ENCODE measurements at places on chromosomes 12 and 14.
A peak's percentile ranks its signal among the peaks of the same experiment; 100 is the strongest.

DNA sequence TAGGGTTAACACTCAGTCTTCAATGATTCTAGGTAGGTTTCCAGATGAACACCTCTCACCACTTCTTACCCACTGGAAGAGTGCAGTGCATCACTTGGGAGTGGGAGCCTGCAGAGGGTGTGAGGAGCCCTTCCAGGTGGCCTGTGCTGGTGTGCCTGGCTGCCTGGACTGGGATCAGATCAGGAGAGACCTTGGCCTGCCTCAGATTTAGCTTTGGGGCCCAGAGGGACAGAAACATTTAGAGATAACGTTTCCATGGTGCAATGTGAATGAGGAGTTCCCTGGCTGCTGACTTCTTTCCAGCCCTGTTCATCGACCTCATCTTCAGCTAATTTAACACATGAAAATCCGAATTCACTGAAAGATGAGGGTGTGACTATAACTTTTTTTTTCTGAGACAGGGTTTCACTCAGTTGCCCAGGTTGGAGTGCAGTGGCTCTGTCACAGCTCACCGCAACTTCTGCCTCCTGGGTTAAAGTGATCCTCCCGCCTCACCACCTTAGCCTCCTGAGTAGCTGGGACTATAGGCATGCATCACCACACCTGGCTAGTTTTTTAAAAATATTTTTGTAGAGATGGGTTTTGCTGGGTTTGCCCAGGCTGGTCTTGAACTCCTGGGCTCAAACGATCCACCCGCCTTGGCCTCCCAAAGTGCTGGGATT, 53.6 kb downstream of the SUSD6 start:
- DNase-seq = no peak

GRCh38 chr12:89936631-89937030, 228.0 kb upstream of the ATP2B1 start:
- DNase-seq = no peak

DNA sequence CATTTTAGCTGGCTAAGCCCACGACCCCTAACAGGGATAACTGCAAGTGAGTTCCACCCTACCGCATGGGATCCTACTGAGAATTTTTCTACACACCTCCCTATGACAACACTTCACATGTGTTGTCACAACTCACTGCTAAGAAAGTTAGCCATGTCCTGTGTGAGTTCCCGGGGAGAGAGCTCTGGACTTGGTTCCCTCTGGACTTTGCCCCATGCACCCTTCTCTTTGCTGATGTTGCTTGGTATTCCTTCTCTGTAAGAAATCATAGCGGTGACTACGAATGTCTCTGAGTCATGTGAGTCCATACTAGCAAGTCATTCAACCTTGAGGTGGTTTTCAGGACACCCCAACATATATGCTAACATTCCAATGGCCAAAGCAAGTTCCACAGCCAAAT, 9.5 kb upstream of the CDKN3 start:
- DNase-seq = no peak

DNA sequence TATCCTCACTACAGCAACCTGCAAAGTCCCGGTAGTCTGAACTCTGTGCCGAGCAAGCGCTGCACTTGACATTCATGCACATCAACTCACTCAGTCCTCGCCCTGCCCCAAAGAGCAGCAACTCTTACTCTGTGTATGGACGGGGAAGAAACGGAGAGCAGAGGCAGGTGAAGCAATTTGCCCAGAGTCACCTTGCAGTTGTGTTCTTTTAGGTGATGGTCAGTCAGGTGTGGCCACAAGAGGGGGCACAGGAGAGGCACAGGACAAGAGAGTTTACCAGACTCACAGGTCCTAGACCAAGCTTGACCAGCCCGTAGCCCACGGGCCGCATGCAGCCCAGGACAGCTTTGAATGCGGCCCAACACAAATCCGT, 39.1 kb downstream of the TSPAN11 start:
- DNase-seq = no peak

- no peak for DNase-seq
Observed at GRCh38 chr14:94677213-94677612, 65.0 kb downstream of the SERPINA3 start.

DNA sequence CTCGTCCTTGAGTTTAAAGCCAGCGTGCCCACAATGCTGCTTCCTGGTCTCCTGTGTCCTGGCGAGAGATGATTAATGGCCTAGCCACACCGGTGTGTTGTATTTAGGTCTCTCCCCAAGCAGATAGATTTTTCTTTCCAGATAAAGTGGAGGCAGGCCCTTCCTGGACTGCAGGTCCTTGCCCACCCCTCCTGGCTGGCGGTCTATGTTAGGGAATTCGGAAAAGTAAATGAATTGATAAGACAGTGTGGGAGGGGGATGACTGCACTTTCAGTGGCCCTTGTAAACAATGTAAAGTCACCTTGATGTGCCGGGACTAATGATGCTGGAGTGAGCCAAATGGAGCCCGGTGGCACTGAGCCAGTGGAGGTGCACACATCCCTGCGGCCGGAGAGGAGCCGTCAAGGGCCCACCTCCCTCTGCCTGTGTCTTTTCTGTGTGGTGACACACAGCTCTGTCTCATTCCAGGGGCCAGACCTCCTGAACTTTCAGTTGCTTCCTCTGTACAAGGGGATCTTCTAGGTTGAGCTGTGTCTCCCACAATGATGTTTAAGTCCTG, 70.6 kb upstream of the ESRRB start:
- DNase-seq = no peak

DNA sequence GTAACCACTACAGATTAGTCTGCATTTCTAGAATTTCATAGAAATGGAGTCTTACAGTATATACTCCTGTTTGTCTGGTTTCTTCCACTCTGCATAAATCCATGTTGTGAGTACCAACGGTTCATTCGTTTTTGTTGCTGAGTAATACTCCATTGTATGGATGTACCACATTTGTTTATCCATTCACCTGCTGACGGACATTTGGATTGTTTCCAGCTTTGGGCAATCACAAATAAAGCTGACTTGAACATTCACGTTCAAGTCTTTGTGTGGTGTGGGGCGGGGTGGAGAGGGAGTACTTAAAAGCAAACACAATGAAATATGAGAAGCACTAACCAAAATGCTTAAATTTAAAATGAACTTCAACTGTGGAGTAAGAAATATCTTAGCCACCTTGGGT, 7.1 kb downstream of the HECTD4 start:
- DNase-seq = no peak

DNA sequence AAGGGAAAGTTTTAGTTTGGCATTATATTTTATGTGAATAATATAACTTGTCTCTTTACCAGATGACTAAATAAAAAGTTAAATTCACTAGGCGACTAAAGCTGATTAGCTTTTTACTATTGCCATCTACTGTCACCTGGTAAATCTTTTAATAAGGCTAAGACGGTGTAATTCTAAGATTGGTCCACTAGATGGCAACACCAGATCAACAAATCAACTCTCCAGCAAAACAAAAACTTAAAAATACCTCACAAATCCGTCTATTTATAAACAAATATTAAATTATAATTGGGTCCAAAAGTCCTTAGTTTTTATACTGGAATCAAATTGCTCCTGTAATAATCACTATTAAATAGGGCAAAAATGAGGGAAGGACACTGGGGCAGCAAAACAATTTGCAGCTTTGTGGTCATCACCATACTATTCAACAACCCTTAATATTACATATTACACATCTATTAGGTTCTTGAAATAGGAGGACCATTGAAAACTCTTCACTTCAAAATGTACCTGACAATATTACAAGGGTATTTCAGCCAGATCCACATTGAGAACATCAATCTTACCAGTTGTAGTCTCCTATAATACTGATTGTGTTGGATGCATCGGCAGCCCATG, 47.9 kb downstream of the GALC start:
- no peak for DNase-seq

DNA sequence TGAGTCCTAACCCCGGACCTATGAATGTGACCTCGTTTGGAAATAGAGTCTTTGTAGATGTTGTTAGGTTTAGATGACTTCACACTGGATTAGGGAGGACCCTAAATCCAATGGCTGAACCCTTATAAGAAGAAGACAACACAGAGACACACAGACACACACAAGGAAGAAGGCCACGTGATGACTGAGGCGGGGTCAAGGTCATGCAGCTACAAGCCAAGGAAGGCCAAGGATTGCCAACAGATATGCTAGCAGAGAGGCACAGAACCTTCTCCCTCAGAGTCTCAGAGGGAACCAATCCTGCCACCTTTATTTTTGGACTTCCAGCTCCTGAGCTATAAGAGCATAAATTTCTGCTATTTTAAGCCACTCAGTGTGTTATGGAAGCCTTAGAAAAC, 31.8 kb downstream of the LTBP2 start:
- no peak for DNase-seq

GRCh38 chr14:56247495-56248200, 129.4 kb downstream of the PELI2 start:
- DNase-seq = no peak

DNA sequence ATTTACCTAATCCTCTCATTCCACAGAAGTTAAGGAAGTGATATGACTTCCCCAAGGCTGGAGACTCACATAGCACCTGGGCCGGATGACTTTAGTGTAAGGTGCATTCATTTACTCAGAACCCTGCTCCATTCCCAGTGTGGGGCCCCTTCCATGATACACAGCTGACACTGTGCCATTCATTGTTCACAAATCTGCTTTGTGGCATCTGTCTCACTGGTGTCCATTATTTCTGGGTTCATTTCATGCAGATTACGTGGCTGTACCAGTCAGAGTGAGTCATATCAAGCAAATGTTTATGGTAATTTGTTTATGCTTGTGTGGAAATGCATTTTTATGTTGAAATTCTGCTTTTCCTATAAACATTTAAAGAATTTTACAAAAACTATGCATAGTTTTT, 5.2 kb downstream of the ANO4 start:
- DNase-seq = no peak

- DNase-seq = peak; percentile 94
Observed at GRCh38 chr14:93332853-93333630, at the start of gene BTBD7. Gene BTBD7, minus strand, starts transcription at chr14:93333036. Its CDS starts 36,985 bp downstream, at chr14:93296051.

GRCh38 chr12:76247026-76247646, 101.1 kb downstream of the BBS10 start:
- no peak for DNase-seq

DNA sequence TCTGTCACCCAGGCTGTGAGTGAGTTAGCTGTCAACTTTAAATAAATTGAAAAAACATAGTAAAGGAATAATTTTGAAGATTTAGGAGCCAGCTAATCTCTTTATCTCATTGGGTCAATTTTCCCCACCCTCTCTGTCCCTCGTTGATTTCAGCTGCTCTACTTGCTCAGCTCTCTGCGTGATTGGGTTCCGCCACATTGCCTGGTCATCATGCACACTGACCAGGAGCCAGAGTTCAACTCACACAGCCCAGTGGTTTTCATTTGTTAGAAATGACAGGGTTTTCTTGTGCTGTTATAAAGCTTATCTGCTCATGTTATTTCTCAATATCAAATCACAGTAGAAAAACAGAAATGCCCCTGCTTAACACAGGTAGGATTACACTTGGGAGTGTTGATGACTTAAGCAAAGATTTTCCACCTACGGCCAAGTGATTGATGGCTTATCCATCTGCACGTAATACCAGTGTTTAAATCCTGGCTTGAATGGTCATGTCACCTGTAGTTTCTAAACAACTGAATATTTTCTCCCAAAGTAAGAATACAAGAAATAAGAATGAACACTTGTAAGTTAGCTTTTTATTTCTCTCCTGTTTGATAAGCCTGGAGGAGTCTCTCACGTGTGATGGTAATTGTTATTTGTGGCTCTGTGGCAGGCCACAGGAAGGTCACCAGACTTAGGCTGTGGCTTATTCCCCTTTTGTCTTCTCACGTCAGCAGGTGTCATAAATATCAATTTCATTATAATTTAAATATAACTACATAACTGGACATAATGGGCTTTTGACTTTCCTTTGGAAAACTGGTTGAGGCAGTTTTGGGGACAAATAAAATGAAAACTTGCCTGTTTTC, 367.2 kb upstream of the DDHD1 start:
- no peak for DNase-seq

DNA sequence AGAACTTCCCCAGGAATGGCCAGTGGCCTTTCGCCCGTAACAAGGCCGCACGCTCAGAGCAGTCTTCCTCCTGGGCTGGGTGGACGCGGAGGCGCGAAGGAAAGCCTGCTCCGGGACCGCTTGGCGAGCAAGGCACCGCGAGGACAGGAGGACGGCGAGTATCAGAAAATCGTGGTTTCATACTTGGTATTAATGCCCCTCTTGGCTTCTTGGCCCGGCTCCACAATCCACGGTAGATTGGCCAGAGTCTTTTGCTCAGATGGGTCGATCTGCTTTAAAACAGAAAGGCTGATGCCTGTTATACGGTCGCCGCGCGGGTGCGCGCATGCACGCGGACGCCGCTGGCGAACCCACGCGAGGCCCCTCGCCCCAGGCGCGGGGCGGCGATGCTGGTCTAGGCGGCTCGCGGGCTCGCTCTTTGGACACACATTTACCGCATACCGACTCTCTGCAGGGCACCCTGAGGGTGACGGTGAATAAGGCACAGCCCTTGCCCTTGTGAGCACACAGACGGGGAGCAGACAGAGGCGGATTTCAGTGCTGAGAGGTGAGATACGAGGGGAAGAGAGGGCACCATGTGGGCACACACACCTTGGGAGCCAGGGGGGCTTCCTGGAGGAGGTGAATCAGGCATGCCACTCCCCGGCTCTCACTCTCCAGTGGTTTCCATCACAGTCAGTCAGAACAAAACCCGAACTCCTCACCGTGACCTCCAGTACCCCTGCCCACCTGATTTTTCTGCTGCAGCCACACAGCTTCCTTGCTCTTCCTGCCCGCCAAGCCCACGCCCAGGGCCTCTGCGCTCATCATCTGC, 100.7 kb downstream of the APAF1 start:
- no peak for DNase-seq

DNA sequence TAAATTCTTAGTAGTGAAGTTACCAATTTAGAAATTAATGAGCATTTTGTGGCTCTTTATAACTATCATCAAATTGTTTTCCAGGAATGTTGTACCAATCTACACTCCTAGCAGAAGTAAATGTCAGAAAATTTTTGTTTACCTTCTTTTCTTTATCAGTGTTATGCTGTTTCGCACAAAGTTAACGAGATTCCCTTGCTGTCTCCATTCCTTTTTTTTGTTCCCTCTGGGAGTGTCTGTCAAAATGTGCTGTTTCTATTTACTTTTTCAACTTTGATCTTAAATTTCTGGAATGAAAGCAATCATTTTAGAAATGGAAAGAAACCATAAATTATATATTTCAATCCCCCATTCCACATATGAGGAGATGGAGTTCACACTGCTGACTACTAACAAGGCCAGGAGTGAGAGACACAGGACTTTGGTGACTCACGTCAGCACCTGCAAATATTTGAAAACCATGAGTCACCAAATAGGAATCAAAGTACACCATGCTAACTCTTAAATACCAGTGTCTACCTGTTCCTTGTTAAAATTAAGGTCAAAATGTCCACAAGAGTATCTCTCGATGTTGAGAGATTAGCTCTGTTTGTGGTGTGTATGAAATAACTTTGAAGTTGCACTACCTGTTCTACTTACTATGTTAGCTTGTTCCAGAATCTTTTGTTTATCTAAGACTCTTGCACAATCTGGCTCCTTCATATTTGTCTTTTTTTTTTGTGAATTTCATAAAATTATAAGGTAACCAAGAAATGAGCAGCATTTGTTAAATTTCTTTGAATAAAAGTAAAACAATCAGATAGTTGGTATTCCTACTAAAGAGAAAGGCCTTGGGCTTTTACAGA, 106.0 kb downstream of the RMST start:
- DNase-seq = no peak

- DNase-seq = no peak
Observed at GRCh38 chr14:26415618-26416123, 182.2 kb downstream of the NOVA1 start.

- no peak for DNase-seq
Observed at GRCh38 chr12:100274291-100274690, 7.3 kb downstream of the SCYL2 start.

GRCh38 chr14:57652769-57653168, 159.1 kb upstream of the CCDC198 start:
- DNase-seq = no peak

GRCh38 chr12:48459259-48459658, 13.1 kb upstream of the ANP32D start:
- DNase-seq = no peak
